Cerebellar nuclear complex (tissue), 1 donor: ENCODE measurements at places on chromosomes 4 and X.

DNA sequence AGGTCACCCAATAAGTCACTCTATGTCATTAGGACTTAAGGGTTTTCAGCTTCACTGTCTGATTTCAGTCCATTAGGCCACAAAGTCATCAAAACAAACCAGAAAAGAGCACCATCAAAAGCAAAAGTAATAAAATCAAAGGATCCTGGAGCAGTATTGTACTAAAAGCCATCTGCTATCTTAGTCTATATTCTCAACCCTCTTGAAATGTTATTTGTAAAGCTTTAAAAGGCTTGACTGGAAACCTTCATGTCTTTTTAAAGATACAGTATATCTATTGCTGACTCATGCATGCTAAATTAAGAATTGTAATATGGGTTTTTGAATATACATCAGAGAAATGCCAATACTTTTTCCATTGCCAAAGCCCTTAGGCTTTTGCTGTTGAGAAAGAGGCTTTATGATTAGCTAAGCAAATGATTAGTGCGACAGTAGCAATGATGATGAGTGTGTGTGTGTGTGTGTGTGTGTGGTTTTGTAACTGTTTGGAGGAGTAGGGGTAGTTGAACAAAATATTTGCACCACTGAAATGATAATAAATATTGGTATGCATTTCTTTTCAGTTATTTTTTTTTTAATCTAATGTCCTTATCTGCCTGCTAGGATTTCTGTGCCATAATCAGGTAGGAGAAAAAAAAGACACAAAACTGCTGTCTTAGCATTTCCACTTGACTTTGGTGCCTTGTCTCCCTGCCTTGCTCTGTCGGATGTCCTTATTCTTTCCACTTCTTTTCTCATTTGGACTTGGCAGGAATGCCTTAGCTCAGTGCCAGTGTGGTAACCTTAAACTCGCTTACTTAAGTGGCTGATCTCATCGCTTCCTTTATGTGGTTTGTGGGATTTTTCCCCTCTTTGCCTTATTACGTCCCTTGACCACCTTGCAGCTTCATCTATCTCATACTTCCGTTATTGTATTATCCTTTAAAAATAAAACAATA lies 119.7 kb downstream of the PCDH7 start:
- no peak for DNase-seq

- DNase-seq, result no peak
Observed at GRCh38 chrX:21412883-21413282, 38.7 kb downstream of the CNKSR2 start.

DNA sequence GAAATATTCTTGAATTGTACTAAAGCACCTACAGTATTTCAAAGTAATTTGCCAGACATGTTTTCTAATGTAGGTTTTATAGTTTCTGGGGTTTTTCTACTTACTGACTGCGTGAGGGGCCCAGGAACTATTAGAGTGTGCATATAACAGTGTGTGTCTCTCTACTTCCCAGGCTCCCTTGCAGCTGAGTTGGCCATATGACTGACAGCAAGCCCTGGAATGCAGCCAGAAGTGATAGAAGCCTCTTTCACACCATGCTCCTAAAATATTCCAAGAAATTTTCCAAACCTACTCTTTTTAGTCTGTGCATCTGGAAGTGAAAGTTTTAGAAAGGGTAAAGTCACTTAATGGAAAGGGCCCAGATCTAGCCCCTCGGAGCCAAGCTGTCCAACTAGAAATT lies 96.7 kb upstream of the SLC7A11 start:
- no peak for DNase-seq

DNA sequence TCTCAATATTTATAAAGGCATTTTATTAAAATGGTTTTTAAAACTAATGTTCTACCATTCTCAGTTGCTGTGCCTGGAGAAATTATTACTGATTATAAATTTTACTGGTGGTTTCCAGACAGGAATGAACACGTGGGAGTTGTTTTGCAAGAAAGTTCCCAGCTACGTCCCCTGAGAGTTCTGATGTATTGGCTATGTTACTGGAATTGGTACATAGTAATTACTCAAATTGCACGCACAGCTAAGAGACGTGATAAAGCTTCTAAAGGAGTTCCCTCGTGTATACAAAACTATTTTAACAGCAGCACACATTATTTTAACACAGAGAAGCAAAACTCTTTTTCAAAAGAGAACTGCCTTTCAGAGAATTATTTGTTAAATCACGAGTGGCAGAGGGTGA lies 292.2 kb downstream of the NLGN4X start:
- no peak for DNase-seq

- DNase-seq, result peak; percentile 28
Observed at GRCh38 chrX:141176586-141177451, at the start of gene LDOC1. TSS of gene LDOC1 (minus strand) at chrX:141177129. CDS start at chrX:141177021, 108 bp downstream.

DNA sequence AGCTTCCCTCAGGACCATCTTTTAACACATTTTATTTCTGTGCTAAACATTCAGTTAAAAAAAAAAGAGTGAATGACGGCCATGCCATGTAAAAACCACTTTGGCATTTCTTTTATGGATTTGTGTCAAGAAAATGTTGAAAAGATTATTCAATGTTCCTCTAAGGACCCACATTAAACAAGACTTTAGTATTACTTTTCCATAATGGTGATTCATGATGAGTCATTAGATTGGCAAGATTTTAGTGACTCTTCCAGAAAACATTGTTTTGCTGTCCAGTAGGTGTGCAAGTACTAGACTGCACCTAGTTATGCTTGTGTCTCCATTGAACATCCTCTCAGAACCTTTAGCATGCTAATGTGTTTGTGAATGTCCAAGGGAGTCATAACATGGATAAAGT lies 748.6 kb downstream of the STPG2 start:
- no peak for DNase-seq

- DNase-seq, result no peak
Observed at GRCh38 chr4:8745826-8746225, 125.8 kb downstream of the HMX1 start.

GRCh38 chr4:48698029-48698971 lies 81.8 kb downstream of the FRYL start:
- DNase-seq, result no peak

- DNase-seq, result no peak
Observed at GRCh38 chr4:113276464-113277170, 227.2 kb downstream of the ANK2 start.

- no peak for DNase-seq
Observed at GRCh38 chr4:69787879-69788278, 27.5 kb upstream of the SULT1B1 start.

DNA sequence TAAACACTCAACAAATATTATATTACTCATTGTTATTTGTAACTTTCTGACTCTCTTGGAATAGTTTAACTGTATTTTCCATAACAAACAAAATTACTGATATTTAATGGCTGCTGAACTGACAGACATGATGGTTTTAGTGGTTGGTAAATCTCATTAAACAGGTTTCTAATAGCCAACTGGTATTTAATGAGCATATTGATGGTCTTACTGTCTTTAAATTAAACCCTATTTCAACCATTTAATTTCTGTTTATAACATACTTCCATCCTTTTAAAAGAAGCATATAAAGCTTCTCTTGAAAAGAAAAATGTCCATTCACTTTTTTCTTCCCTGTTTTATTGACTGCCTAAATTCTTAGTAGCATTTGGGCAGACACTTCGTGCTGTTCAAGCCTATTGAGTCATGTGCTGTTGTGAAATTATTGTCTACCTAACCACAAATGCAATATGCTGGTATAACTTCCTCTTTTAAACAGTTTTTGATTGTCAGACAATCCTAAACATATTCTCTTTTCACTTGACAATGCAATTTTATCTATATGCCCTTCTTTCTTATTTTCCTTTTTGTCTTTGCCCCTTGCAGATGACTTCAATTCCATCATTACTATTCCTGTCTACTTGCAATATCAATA lies 163.9 kb upstream of the SLC7A11 start:
- DNase-seq, result no peak

DNA sequence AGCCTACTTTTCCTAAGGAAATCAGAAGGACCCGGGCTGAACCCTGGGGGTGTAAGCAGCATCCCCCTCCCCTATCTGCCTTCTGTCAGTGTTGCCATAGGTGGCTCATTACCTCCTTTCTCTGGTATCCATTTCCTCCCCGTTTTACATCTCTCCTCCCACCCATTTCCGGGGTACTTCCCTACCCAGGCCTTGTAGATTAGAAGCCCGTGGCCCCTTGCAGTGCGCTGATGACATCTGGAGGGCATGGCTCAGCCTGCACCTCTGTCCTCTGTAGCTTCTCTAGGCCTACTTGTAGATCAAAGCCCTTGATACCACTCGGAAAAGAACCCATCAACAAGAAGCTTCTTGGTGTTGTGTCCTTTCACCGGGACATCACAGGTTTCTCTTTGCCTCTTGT lies 71.8 kb downstream of the NBDY start:
- no peak for DNase-seq

DNA sequence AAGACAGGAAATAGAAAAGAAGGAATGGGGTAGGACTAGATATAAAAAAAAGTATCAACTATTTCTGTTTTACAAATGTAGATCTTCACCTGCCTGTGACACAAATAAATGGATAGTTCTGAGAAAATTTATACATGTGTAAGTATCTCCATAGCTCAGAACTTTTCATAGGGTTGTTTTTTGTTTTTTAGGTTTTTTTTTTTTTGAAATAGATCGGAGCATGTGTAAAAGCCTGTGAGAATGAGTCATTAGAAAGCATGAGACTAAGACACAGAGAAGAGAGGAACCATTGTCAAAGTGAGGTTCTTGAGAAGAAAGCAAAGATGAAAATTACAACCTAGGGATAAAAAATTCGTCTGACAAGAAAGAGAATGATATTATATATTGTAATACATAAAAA lies 481.6 kb downstream of the PABPC4L start:
- no peak for DNase-seq

- DNase-seq, result no peak
Observed at GRCh38 chr4:185566972-185567371, 31.7 kb upstream of the PDLIM3 start.

GRCh38 chrX:107775734-107776511 lies at the start of gene TSC22D3:
TSS of gene TSC22D3 (minus strand) at chrX:107775787. CDS start at chrX:107775419, 368 bp downstream.
- DNase-seq, result peak; percentile 29

GRCh38 chr4:37224854-37225253 lies 19.7 kb upstream of the NWD2 start:
- no peak for DNase-seq

GRCh38 chr4:1329408-1330371 lies 17.3 kb upstream of the UVSSA start:
- no peak for DNase-seq

DNA sequence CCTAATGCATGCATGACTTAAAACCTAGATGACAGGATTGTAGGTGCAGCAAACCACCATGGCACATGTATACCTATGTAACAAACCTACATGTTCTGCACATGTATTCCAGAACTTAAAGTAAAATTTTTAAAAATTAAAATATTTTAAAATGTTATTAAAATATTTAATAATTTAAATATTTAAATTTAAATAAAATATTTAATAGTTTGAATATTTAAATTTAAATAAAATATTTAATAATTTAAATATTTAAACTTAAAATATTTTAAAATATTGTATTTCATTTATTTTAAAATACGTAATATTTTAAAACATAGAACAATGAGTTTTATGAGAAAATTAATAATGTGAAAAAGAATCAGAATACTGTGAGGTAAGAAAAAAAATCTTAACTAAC lies 117.9 kb downstream of the SLC39A8 start:
- no peak for DNase-seq

DNA sequence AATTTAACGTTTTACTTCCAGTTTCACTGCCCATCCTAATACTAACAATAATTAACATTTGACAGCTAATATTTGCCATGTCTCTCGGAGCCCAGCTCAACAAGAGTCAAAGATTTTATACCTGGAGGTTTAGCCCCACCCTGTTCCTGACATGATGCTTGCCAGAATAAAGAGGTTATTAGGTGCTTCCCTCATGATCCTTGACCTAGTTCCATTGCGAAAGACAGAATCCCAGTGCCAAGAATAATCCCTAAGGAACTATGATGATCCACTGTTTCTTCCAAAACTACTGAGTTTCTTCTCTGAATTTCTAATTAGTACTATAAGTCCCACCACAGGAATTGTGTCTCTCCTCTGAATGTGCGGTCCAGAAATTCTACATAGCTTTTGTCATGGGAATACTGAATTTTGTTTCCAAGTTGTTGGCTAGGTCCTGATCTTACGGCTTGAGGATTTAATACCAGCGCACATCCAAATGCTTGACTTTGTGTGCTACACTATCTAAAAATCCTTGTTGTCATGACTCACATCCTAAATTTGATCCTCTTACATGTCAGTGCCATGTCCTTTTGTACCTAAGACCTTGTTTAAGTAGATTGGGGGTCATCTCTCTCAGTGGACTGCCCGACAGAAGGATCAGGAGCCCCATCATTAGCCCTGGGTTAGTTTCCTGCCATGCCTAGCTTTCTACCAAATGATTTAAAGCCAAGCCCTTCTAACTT lies 23.1 kb downstream of the ANTXR2 start:
- no peak for DNase-seq

GRCh38 chrX:107971636-107972035 lies 10.5 kb downstream of the TEX13B start:
- no peak for DNase-seq

GRCh38 chrX:14491689-14492088 lies 37.6 kb upstream of the GLRA2 start:
- DNase-seq, result no peak

GRCh38 chr4:125666635-125667034 lies 351.9 kb downstream of the FAT4 start:
- DNase-seq, result no peak

DNA sequence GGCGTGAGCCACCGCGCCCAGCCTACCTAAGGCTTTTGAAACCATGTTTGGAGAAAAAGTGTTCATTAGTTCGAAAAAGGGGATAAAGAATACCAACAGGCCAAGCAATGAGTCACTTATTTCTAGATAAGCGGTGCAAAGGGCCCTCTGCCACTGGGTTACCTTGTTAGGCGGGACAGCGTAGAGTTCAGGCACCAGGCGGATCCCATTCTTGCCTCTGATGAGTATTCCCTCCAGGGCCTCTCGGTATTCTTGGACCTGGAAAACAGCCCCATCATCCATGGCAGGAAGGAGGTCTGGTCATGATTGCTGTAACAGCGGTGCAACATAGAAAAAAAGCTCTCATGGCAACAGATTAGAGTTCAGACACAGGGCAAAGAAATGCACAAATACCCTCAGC lies 48.0 kb downstream of the PHKA2 start:
- DNase-seq, result no peak

DNA sequence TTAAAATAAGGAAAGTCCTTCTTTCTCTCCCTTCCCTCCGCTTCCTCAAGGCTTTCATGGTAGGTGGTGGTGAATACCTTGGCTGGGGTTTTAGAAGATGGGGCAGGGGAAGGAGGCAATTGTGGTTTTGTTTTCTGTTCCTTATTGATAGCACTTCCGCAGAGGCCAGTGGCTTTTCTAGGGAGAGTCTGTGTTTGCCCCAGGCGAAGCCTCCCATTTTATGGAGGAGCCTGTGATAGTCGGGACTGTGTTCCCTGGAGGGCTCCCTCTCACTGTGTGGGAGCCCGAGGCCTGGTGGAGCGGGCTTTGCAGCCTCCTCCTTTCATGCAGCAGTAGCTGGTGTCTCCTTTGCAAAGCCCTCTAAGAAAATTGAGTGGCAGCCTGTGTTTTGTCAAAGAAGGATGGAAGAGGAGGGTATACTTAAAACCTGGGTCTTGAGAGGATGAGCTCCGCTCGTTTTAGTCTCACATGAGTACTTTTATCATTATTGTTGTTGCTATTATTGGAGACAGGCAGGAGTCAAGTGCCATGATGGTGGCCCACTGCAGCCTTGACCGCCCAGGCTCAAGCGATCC lies 29.8 kb upstream of the STOX2 start:
- no peak for DNase-seq
